BJ (cell line): ENCODE measurements at places on chromosomes 3 and 15.

DNA sequence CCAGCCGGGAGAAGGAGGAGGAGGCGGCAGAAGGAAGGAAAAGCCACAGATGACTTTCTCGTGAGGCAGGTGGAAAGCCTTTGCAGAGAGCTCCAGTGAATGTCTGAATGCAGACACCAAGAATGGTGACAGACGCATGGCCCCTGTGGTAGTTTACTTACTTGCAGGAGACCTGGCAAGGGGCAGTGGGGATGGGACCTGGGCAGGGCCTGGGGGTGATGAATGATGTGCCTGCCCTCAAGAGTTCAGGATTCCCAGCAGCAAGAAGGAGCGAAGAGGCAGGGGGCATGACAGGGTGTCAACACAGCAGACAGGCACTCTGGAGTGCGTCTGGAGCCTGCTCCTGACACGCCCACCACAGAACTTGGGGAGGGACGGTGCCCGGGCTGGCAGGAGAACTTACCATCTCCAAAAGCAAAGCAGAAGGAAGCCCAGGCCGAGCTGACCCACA is 260.5 kb upstream of the LYSMD4 start:
- no peak for DNase-seq

DNA sequence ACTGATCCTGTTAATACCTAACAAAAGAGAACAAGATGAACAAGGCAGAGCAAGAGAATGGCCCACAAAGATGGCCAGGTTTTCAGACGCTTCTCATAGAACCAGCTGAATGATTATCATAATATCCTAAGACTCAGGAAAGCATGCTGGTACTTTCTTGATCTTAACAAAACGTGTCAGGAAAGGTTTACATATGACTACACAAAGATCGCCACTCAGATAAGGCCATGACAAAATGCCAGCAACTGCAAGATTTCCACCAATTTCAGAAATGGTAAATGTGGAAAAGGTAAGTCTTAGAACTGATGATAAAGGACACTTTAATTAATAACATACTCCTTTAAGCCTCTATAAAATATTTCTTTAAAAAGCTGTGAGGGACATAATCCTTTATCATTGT is 108.8 kb downstream of the DLG1 start:
- DNase-seq = no peak

DNA sequence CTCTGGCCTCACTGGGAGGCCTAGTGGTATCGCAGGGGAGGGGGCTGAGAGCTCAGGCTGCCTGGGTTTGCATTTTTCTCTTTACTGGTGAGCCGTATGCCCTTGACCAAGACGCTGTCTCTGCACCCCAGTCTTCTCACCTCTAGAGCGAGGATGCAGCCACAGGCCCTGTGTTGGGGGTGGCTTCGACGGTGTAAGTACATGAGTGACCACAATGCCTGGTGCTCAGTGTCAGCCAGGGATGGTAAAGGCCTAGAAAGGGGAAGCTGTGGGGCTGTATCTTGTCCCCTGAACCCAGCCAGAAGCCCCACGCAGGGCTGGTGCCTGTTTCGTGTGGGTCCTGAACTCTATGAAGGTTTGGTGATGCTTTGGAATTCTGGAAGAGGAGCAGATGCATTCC is 19.8 kb downstream of the SYNM start:
- no peak for DNase-seq

- DNase-seq = no peak
Measured at GRCh38 chr3:66489581-66489980, 11.2 kb downstream of the LRIG1 start.

- no peak for DNase-seq
Measured at GRCh38 chr3:197027151-197027895, 2.3 kb downstream of the MELTF start.

GRCh38 chr3:31664031-31664430 is 131.3 kb downstream of the STT3B start:
- no peak for DNase-seq

DNA sequence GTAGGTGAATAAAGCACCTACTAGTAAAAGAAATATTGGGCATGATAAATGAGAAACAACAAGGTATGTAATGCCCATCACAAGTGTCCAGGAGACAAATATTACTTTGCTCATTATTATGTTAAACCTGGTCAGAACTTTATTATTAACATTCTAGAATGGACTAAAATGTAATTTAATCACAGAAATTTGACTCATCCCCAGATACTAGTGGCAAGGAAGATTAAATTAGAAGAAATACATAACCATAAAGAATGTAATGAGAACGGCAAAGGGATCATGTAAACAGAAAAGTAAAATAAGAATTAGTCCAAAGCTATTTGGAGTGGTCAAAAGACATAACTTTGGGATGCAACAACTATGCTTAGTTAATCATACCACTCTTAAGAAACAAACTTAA is 71.2 kb upstream of the STAC start:
- no peak for DNase-seq

DNA sequence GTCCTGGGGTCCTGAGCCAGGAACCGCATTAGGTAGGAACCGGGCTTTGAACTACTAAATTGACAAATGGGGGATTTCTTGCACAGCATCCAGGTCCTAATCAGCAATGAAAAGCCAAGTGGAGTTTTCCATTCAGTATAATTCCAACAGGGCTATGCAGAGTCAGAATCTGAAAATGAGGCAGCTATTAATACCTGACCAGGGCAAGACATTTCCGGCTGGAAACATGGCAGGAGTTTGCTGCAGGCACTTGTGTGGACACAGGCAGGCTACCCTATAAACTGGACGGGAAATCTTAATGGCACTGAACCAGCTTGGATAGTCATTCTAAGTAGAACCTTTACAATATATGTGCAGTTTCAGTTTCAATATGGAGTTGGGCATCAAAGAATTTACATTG is 553.1 kb downstream of the FGF12 start:
- no peak for DNase-seq

DNA sequence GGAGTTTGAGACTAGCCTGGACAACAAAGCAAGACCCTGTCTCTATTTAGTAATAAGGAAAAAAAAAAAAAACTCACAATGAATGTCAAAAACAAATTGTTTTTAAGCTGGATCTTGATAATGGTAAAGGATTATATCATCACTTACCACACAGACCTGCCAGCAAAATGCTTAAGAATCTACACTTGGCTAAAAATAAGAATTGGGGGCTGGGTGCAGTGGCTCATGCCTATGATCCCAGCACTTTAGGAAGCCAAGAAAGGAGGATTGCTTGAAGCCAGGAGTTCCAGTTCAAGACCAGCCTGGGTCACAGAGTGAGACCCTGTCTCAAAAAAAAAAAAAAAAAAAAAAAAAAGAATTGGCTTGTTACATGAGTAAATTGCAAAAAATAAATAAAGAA is 31.0 kb downstream of the ACAP2 start:
- DNase-seq = peak; percentile 19

DNA sequence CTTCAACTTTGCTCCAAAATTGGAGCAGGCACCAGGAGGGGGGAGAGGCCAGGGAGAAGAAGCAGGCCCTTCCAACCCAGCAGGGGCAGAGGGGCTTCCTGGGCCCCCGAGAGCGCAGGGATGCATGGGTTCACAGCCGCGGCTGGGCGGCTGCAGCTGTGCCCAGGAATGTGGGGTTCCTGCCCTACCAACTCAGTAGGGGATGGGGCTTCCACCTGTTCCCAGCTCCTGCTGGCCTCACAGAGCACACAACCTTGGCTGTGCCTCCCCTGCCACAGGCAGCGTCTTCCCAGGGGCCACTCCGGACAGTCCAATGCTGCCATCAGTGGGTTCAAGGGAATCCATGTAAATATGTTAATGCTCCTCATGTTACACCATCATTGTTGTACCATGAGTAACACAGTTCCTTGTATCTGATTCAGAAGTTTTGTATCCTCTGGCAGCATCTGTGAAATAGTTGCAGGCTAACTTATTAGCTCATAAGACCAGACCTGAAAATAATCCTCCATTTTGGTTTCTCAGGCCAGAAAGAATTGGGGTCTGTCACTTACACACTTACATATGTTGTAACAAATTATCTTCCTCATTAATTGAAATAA is 12.1 kb upstream of the SIAH2 start:
- no peak for DNase-seq

DNA sequence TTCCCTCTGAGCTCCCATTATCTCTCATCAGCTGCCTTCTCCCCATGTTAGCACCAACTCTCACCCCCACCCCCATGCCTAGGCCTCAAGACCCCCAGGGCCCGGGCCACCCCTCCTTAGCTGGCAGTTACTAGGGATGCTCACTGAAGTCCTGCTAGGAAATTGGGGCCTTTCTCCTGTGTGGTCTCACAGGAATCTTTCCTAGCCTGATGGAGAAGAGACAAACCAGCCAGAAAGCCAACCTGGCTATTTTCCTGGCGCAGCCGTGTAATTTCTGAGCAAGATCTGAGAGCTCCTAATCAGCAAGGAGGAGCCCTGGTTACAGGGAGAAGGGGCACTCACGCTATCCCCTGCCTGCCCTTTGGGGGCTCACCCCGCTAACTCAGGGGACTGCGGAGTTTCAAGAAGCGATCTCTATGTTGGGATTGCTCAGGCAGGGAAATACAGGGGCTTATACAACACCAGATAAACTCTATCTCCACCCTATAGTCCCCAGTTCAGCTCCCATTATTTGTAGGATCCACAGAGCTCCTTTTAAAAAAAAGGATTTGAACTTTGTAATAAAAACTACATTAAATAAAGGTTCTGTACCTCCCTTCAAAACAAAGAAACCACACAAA is 25.2 kb downstream of the NR2F2 start:
- no peak for DNase-seq

- no peak for DNase-seq
Measured at GRCh38 chr3:150252462-150252861, 155.6 kb upstream of the TSC22D2 start.

DNA sequence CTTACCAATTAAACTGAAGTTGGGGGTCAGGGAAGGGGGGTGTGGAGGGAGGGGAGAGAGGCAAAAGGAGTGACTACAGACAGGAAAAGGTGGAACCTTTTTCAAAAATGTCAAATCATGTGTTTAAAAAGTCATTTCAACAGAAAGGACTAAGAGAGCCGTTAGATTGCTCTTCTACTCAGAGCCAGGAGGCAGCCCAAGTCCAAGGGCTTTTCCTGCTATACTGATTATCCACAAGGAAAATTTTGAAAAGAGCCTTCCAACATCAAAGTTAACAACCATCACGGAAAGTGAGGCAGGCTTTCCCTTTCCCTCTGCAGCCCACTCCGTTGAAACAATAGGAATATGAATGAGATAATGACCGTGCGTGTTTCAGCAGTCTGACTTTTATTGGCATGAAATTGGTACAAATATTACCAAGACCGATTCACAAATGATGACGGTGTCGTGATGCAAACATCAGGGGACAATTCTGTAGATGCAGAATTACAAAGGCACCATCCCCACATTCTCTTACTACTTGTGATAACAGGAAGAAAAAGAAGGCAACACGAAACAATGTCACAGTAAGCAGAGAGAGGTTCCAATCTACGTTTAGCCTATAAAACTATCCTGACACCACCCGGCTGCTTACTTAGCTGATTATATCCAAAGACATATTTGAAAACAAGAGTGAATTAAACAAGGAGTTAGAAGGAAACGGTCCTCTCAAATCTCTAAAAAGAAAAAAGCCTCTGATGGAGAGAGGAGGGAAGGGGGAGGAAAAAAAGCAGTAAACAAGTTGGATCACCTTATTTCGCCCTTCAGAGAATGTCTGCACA is 453.7 kb downstream of the FOXP1 start:
- DNase-seq = no peak

DNA sequence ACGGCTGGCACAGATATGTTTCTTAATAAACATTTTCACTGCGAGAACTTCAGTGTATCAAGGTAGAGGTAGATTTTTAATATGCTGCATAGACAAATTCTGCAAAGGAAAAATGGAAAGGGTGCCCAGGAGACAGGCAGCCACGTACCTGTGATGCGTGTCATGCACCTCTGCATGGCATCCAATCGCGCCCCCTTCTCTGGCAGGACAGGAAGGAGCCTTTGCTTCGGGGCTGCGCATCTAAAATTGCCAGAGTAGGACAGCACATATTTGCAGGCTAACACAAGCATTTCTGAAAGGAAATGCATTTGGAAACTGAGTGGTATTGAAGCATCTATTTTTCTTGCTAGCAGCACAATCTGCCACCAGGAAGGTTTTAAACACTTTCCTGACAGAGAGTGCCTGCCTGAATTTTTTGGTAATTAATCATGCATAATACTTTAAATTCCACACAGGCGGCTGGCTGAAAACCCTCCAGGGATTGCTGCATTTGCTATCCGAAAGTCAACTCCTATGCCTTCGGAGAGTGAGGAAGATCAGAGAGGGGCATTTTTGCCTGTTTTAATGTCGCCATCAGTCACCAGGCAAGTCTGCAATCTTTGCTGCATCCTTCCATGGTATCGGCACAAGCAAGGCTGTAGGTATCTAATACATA is 165.1 kb upstream of the ATP10A start:
- peak; percentile 4 for DNase-seq

- no peak for DNase-seq
Measured at GRCh38 chr3:180059356-180059755, 22.6 kb upstream of the PEX5L start.

DNA sequence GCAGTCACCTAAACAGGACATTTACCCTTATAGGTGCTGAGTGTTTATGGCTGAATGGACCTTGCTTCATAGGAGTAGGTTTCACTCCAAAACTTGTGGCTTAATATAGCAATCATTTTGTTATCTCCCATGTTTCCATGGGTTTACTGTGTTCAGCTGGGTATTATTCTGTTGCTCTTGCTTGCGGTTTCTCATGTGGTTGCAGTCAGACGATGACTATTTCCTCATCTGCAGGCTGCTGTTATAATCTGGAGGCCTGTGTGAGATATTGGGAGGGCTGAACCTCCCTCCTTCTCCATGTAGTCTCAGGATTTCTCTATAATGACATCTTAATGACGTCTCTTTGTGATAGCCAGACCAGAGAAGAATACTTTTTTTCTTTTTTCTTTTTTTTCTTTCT is 98.1 kb downstream of the ZPLD1 start:
- DNase-seq = no peak

DNA sequence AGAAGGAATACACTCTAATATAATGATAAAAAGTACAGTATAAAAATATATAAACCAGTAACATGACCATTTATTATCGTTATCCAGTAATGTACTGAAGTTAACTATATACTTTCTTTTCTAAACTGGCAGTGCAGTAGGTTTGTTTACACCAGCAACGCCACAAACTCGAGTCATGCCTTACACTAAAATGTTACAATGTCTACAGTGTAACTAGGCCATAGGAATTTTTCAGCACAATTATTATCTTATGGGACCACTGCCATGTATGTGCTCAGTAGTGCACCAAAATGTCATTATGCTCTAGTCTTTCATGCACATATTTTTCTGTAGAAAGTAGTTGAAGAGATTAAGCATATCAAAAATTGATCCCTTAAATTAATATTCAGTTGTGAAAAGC is 609.8 kb upstream of the BCHE start:
- no peak for DNase-seq
